AG04450 (cell line): ENCODE measurements at places on chromosomes 16 and 17.
A peak's percentile ranks its signal among the peaks of the same experiment; 100 is the strongest.

GRCh38 chr17:65561452-65562205, at the start of gene AXIN2:
Gene AXIN2 (minus strand): TSS chr17:65561648. CDS start chr17:65558620, 3,028 bp downstream.
- peak; percentile 53 for DNase-seq

GRCh38 chr16:54326266-54326662, 39.7 kb upstream of the IRX3 start:
- no peak for DNase-seq

DNA sequence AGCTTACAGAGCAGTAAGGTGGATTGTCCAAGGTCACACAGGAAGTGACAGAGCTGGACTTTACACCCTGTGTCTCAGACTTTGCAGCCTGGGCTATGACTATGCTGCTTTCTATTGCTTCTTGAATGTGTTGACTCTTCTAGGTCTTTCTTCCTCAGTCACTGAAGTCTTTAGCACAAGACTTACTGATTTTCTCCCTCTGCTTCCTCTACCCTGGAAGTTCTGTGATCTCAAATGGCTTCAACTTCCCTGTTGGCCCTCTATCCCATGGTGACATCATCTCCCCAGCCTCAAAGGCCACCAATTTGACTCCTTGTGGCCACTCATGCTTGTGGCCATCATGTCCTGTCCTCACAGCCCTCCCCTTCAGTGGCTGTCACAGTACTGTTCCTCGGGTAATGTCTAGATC, 181.3 kb downstream of the HS3ST3A1 start:
- no peak for DNase-seq

DNA sequence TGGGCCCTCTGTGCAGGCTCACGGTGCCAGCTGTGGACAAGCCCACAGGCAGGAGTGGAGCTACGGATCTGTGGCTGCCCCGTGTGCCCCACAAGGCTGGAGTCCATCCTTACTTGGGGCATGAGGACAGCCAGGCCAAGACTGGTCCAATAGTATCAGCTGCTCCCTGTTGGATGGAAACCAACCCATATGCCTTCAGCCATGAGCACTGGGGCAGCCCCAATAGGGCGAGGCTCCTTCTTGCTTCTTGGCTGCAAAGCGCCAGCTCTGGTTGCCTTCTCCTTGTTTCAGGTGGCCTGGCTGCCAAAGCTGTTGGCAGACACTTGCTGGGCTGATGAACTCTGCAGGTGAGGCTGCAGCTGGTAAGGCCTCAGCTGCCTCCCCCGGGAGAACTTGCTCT, 188.0 kb downstream of the ENGASE start:
- no peak for DNase-seq

GRCh38 chr17:64007838-64008282, 9.7 kb downstream of the PRR29 start:
- DNase-seq: no peak

GRCh38 chr16:65790768-65791167, 575.7 kb upstream of the CDH5 start:
- DNase-seq: no peak

DNA sequence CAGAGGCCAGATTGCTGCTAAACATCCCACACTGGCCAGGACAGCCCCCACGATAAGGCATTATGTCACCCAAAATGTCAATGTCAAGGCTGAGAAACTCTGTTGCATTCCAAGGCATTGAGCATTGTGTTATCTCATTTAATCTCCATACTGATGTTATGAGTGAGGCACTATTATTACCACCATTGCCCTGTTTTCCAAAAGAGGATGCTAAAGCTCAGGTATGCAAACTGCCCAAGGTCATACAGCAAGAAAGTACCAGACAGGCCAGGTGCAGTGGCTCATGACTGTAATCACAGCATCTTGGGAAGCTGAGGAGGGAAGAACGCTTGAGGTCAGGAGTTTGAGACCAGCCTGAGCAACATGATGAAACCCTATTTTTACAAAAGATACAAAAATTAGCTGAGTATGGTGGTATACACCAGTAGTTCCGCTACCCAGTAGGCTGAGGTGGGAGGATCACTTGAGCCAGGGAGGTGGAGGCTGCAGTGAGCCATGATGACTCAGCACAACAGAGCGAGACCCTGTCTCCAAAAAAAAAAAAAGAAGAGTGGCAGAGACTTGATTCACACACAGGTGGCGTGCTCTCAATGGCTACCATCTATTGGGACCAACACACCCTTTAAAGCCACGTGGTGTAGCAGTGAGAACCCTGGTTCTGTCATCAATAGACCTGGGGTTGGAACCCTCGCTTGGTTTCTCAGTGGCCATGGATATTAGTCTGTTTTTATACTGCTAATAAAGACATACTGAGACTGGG, 58.8 kb upstream of the GRIN2A start:
- DNase-seq: no peak
